ENCODE measurements at places on chromosomes 1 and 21.

DNA sequence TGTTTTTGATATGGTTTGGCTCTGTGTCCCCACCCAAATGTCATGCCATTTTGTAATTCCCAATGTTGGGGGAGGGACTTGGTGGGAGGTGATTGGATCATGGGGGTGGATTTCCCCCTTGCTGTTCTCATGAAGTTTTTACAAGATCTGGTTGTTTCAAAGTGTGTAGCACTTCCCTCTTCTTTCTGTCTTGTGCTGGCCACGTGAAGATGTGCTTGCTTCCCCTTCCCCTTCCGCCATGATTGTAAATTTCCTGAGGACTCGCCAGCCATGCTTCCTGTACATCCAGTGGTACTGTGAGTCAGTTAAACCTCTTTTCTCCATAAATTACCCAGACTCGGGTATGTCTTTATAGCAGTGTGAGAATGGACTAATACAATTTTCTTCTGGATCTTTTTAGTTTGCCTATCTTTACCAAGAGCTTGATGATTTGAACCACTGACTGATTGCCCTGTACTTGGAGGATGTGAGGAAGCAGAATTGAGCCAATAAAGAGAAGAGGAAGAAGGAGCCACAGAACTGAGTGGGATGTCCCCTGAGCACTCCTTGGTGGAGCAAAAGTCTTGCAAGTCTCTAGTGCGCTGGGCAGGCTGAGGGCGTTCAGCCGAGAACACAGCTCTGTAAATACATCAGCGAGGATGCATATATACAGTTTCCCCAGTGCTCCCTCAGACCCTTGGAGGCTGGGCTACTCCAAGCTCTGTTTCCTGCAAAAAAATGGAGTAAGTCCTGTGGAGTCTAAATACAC is 102.6 kb downstream of the CYYR1 start:
- DNase-seq: no peak

DNA sequence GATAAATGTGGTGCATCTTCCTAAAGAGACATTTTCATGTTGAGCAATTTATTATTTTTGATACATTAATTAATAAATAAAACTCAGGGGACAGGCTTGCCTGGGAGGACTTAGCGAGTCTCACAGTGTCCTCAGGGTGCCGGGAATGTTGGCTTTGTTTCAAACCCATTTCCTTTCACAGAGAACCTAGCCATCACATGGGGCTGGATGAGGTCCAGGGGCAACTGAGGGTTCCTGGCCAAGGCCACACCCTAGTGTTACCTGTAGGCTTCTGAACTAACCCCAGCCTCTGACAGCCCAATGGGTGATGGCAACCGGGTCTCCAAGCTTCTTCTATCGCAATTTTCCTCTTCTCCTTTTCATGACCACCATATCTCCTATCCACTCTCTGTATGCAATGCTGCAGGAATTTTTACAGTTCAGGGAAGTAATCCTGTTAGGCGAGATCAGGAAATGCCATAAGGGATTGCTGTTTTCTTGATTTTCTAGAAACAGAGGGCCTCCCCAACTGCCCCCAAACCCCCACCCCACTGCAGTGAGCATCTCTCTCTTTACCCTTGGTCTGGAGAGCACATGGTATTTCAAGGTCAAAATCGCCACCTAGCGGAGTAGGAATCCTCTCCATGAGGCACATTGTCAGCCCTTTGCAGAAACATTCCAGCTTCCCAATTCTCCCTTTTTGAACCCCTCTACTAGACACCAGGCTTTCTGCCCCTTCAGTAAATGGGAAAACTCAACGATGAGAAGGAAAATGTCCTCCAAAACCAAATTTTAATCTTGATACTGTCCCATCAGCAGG is 22.1 kb upstream of the SMYD3 start:
- peak; percentile 3 for DNase-seq

GRCh38 chr1:115165776-115166175 is 76.5 kb upstream of the TSPAN2 start:
- no peak for DNase-seq

DNA sequence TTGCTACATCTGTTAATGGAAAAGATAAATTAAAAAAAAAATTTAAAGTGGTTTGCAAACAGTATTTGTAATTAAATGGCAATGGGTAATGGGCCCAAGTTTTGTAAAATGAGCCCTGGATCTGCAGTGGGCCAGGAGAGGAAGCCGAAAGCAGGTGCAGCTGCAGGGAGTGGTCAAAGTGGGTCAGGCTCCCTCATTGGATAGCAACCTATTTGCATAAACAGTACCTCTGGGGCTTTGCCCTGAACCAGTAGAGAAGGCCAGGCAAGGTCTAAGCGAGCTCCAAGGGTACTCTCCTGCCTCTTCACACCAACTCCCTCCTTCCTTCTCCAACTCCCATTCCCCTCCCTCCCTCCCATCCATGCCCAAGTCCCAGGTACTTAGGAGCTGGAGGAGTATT is 138.9 kb downstream of the HMGB4 start:
- DNase-seq: no peak

DNA sequence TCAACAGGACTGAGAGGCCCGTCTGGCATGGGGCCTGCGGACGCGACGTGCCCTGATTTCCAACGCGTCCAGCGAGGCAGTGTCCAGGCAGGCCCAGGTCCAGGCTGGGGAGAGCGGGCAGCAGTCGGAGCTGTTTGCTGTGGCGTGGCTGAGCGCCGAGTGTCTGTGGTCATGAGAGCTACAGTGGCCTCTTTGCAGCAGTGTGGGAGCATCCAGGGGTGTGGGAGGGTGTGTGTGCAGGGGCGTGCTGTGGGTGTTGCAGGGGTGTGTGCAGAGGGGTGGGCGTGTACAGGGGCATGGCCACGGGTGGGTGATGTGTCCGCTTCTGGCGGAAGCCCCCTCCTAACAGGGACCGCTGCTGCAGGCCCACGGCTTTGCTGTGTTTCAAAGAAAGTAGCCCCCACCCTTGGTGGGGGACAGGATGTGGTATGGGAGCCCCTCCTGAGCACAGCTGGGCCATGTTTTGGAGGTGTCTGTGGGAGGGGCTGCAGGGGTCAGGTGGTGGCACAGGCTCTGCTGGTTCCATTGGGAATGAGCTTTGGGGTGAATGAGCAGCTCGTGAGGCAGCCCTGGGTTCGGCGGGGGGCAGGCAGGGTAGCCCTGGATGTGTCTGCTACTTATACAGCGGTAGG is 17.7 kb downstream of the PLCH2 start:
- no peak for DNase-seq

DNA sequence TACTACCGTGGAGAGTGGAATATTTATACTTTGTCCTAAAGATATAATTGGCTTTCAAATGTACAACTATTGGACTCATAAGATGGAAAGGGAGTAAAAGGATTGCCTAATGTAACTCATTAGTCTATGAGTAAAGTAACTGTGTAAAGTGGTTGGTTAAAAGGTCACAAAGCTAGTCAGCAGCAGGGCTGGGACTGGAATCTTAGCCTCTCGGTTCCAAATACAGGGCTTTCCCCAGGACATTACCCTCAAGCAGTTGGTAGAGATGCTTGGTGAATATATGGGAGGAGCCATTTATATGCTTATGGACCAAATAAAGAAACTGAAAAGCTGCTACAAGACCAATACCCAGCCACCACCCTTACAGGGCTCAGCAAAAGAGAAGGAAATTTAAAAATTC is 283.7 kb downstream of the HLX start:
- no peak for DNase-seq

DNA sequence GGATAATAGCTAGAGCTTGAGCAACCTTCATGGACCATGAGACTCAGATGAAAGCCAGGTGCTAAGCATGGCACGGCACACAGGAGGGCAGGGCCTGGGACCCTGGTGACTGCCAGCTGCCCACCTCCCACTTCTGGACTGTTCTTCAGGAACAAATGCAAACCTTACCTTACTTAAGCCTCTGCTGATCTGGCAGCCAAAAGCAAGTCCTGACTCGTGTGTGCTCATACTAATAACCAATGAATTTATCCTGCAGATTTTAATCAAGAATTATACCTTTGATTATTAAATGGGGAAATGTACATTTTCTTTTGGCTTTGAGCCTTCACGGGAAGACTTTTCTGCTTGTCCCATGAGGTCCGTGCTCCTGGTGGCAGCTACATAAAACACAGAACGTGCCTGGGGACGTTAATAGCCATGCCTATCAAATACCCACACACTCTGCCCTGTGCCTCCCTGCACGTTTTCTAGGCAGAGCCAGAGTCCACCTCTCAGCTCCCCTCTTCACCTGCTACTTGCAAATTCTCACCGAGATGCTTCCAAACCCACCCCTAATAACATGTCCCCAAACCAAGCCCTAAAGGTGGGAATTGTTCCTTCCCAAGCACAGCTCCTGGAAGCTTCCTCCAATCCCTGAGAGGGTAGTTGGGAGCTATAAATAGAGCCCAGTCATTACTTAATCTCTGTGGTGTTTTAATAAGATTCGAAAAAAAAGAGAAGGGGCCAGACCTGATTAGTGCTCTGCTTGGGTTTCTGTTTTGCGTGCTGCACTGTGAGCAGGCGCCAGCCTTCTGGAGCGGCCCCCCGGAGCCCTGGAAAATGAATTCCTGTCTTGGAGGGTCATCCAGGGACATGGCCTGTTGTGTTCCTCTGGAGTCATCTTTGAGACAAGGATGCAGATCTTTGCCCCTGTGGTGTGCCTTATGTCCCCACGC is 33.5 kb downstream of the SLC1A7 start:
- DNase-seq: peak; percentile 60

- peak; percentile 38 for DNase-seq
These were observed 636 bp downstream of the VAMP4 start for GRCh38 chr1:171740987-171741871.

DNA sequence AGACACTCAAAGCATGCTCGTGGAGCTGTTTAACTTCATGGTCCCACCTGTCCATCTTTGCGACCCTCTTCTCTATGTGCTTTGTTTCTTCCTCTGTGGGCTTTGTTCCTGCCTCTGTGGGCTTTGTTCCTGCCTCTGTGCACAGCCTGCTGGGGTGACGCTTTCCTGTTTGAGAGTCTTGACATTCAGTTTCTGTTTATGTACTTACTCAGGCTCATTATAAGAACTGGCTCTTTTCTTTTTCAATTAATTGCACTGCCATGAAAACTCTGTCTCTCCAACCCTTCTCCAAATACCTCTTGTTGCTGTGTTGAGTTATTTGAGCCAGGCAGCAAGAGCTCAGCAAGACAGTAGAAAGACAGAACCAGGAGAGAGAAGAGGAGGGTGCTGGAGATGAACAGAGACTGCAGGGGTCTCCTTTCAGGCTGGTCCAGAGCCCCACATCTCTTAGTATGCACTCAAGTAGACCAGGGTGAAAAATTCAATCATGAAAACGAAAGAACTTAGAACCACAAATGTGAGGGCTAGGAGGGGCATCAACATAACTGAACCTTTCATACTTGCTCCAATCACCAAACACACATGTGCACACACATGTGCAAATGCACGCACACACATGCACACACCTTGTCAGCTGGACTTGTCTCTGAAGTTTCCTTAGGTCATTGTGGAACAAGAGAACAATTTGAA is 88.3 kb upstream of the SGIP1 start:
- DNase-seq: no peak

GRCh38 chr1:71039661-71040262 is 7.9 kb downstream of the PTGER3 start:
- DNase-seq: no peak

- DNase-seq: no peak
These were observed 726.0 kb downstream of the PTPRU start for GRCh38 chr1:29962336-29962735.

GRCh38 chr1:37482004-37482785 is 7.8 kb downstream of the ZC3H12A start:
- DNase-seq: no peak

GRCh38 chr1:173149887-173150286 is 57.2 kb downstream of the TNFSF4 start:
- peak; percentile 98 for DNase-seq

- no peak for DNase-seq
These were observed 136.6 kb downstream of the POU2F1 start for GRCh38 chr1:167357305-167357704.

DNA sequence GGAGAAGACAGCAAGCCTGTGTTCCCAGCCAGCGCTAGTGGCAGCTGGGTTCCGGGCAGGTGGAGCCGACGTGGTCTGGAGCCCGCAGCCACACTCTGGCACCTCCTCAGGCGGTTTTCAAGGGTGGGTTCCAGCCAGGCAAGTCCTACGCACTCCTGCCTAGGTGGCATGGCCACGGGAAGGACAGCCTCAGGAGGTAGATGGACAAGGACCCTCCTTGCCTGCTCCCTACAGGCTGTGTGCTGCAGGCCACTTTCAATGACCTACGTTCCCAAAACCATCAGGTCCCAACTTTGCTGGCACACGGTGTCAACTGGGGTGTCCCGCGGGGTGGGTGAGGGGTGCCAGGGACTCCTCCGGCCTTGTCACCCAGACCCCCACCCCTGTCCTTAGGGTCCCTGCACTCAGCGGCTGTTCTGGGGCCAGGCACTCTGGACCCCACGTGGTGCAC is 6.7 kb upstream of the PTGER3 start:
- no peak for DNase-seq

DNA sequence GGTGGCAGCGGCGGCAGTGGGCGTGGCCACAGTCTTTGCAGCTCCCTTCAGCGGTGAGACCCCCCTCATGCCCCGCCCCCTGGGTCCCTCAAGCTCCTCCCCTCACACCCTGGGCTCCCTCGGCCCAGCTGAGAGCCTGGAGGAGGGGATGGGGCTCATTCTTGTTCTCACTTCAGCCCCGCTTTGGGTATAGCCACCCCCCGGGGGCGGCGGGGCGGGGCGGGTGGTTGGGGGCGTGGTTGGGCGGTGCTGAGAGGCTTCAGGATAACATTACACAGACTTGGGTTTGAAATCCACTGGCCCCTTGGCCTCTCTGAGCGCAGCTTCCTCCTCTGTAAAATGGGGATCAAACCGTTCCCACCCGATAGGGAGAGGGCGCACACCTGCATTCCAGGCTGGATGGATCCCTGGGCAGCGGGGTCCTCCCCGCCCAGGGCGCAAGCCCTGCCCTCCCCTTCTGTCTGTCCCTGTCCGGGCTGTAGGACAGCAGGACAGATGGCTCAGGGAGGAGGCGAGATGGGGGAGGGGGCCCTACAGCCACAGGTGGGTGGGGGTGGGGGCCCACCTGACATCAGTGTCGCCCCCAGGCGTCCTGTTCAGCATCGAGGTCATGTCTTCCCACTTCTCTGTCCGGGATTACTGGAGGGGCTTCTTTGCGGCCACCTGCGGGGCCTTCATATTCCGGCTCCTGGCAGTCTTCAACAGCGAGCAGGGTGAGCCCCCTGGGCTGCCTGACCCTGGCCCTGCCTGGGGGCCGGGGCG is 5.1 kb downstream of the CLCNKA start:
- no peak for DNase-seq

DNA sequence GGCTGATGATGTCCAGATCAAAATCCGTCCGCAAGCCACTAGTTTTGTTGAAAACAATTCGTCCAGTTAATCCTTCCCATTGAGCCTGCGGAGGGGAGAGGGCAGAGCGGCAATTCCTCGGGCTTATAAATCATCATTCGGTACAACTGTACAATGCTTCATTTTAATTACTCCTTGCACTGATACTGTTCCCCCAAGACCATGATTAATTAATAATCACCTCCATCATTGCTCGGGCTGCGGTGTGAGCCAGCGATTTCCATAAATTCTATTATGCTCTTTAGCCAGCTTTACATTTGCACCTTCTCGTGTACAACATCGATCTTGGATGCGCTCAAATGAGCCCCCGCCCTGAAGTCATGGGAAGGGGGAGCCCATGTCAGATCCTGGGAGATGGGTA is 180.7 kb downstream of the GRIK3 start:
- no peak for DNase-seq

All from iris pigment epithelial cell (primary cell).